H7 (cell line): ENCODE measurements at places on chromosomes 5 and 9.

GRCh38 chr9:16514131-16514530 lies 356.3 kb downstream of the BNC2 start:
- DNase-seq = peak; percentile 41

DNA sequence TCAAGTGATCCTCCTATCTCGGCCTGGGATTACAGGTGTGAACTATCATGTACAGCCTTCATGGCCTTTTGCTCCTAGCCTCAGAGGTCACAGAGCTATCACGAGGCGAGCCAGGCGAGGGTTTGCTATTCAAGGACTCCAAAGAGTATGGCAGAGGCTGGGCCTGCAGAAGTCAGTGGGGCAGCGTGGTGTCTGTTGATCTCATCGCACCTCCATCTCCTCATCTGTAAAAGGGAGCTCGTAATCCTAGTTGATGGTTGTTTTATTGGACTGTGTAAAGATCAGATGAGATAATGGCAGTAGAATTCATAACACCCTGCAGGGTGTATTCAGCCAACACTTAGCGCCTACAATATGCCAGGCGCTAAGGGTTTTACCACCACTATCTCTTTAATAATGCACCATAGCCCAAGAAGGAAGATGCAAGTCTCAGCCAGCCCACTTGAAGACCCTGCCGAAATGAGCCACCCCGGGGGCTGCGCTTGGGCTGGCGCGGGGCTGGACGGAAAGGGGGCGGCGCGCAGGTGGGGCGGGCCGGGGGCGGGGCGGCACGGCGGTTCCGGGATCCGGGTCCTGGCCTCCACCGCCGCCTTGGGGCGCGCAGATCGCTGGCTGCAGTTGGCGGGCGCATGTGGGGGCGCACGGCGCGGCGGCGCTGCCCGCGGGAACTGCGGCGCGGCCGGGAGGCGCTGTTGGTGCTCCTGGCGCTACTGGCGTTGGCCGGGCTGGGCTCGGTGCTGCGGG lies at the start of gene GALNT12:
TSS of gene GALNT12 (plus strand) at position 601 of the 744 bp plus-strand sequence. CDS start at position 630, 29 bp downstream.
- peak; percentile 93 for DNase-seq

GRCh38 chr5:68730220-68730978 lies 363.4 kb upstream of the SLC30A5 start:
- no peak for DNase-seq

DNA sequence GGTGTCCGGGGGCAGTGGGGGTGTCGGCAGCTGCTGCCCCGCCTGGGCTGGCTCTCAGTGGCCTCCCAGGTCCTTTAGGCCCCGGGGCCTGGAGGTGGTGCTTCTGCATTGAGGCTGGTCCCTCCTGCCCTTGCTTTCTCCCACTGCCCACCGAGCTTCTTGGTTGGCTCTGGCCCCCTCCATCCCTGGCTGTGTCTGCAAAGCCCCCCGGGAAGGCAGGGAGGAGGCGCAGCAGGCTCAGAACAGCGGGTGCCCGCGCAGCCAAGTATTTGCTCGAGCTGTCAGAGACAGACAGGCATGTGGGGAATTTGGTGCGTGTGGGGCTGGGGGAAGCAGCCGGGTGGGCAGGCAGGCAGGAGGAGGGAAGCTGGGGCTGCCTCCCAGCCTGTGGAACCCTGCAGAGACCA lies 11.5 kb downstream of the CXXC5 start:
- DNase-seq = peak; percentile 79

GRCh38 chr5:134714541-134714940 lies 23.8 kb upstream of the CAMLG start:
- DNase-seq = no peak
